Left kidney (tissue), 8 donors: ENCODE measurements at places on chromosomes 7 and 10.

DNA sequence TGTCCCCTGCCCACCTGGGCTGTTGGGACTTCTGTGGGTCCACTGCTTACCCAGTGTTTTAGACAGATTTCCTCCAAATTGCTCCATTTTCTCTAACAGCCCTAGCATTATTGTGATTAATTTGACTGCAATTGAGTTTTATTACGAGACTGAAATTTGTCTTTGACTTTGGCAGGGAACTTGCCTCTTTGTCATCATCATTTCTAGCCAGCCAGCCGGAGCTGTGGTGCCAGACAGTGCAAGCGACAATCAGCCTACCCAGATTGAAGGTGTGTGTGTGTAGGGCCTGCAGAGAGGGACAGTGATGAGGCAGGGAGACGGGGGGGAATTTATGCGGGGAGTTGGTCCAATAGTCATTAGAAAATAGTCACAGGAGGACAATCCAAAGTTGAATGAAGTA is 743.0 kb downstream of the NRG3 start:
- DNase-seq: no peak

GRCh38 chr7:44893710-44894234 is 8.4 kb upstream of the PURB start:
- DNase-seq: no peak

DNA sequence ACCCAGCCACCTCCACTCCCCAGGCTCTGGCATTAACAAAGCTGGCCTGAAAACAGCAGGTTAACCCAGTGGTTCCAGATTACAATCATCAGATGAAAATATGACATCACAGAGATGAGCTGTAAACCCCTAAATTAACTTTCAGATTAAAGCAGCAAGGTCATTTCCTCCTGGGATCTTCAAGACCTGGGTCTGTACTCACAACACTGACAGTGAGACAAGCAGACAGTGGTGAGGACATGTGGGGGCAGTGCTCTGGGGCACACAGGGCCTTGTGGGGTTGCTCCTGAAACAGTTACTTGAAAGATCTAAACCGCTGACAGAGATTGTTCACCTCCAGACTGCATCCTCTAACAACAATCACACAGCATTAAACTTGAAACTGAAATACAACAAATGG is 134.1 kb downstream of the ZNF438 start:
- no peak for DNase-seq

- DNase-seq: no peak
These were observed 1.3 kb downstream of the IFIT2 start for GRCh38 chr10:89303161-89303560.

GRCh38 chr10:17101257-17101909 is 28.2 kb downstream of the CUBN start:
- no peak for DNase-seq

DNA sequence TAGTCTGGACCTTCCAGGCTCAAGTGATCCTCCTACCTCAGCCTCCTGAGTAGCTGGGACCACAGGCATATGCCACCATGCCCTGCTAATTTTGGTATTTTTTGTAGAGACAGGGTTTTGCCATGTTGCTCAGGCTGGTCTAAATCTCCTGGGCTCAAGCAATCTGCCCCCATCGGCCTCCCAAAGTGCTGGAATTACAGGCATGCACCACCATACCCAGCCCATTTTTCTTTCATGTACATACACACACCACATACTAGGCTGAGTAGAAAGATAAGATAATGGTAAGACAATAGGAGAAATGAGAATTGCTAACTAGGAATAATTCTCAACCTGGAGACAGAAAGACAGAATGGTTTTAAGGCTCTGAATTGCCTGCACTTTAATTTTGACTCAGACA is 83.8 kb downstream of the CPEB3 start:
- no peak for DNase-seq

DNA sequence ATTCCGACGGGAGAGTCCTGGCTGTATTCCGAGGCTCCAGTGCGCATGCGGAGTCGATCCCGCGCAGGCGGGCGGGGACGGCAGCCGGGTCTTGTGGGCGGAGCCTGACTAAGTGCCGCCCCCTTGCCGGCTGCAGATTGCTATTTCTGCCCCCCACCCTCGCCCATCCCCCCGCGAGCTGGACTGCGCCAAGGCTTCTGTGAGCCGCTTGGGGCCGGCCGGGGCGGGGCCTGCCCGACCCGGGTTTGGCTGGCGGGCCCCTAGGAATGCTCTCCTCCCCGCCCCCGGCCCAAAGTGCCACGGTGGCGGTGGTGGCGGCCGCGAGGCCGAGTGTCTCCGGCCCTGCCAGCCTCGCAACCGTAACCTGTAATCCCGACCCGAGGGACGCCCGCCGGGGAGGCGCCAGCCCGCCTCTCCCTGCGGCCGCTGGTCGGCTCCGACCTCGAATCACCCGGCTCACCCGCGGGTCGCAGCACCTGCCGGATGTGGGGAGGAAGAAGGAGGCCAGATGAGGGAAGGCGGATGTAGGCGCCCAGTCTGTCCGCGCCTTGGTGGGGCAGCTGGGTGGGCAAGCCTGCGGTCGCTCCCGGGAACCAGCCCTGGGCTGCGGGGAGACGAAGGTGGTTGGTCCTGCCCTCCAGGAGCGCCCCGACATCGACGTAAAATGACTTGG is 702 bp upstream of the KAZALD1 start:
- DNase-seq: peak; percentile 93

GRCh38 chr7:44638611-44639557 is 32.5 kb downstream of the OGDH start:
- DNase-seq: no peak

DNA sequence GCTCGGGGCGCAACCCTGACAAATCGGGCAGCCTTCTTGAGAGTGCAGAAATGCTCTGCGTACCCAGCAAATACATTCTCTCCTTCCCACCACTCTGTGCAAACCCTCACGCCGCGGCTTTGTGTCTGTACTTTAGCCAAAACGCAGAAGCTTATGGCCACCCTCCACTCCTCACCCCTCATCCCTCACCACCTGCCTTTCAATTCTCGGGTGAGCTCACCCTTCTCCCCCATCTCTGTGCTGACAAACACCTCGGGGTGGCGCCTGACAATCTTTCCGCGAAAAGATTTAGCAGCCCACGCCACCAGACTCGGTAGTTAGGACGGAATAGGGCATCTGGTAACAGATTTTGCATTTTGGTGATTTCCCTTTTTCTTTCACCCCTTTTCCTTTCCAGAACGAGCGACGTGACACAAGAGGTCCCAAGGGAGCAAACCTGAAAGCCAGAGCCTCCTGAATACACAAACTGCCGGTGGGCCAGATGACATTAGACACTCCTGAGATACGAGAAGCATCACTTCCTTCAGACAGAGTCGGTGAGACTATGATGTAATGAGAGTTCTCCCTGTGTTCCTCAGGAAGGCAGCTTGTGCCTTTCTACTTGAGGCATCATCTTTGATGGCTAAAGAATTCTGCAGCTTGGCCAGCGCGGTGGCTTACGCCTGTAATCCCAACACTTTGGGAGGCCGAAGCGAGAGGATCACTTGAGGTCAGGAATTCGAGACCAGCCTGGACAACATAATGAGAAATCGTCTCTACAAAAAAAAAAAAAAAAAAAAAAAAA is 671 bp upstream of the ATAD1 start:
- DNase-seq: peak; percentile 29

DNA sequence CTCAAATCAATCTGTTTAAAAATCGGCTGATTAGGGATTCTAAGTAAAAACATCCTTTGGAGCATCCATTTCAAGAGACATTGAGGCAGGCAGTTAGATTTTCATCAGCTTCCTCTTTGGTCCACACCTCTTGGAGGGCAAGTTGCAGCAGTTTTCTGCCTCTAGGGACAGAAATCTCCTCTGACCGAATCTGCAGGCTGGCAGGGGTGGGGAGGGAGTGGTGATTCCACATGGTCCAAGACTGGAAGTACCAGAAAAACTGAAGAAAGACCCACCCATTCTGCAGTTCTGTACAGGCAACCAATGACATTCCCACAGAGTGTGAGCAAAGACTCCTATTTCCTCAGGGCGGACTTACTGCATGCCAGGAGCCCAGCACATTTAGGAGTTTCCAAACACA is 29.0 kb downstream of the FGFBP3 start:
- no peak for DNase-seq

DNA sequence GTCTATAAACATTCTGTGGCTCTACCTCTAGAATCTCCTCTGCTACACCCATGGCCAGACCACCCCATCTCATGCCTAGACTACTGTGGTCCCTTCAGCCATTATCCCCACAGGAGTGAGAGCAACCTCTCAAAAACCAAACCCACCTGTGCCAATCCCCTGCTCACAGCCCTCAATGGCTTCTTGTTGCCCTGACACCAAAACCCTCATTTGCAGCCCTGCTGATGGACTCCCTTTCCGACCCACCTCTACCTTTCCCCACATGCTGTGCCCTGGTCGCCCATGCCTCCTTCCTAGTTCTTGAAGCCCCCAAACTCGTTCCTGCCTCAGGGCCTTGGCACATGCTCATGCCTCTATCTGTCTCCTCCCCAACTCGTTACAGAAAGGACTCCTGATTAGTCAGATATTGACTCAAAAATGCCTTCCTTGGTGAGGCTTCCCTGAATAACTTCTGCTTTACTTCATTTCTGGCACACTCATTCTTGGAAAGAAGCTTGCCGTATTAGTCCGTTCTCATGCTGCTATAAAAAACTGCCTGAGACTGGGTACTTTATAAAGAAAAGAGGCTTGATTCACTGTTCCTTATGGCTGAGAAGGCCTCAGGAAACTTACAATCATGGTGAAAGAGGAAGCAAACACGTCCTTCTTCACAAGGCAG is 104.2 kb downstream of the TEX36 start:
- DNase-seq: no peak

- DNase-seq: no peak
These were observed 17.5 kb downstream of the ZNF862 start for GRCh38 chr7:149855361-149856305.

GRCh38 chr10:83984256-83984640 is 155.1 kb upstream of the GHITM start:
- no peak for DNase-seq

- DNase-seq: no peak
These were observed 545.7 kb downstream of the GATA3 start for GRCh38 chr10:8600192-8600591.

- no peak for DNase-seq
These were observed 165.8 kb downstream of the CCSER2 start for GRCh38 chr10:84493951-84494848.

DNA sequence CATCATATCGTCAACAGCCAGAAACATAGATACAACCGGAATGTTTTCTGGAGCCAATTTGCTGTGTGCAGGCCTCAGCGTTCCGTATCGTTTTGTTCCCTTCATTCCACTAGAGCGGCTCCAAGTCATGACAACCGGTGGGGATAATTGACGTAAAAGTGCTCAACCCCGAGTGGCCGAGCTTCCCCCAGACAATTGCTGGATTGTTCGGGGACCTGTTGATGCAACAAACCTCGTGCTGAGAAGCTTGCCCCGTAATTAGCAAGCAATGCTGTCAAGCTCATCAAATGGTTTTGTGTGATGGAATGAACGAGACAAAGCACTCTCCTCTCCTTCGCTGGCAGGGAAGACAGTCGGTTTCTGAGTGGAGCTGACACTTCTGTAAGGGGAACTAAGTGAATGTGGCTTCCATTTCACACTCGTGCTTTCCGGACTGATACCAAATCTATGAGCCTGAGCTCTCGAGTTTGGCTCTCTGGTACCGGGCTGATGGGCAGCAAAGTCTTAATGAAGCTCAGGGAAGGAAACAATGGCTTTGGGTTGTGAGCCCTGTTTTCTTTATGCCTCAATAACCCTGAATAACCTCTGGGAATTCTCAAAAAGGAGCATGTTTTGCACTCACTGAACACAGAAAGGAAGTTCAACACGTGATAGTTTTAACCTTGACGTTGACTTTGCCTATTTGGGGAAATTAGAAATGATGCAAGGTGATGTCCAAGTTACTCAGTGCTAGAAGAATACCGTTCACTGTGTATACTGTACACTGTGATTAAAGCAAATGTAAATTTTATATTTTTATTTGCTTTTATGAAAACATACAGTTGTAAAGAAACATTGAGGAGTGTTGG is 220.5 kb downstream of the BAMBI start:
- DNase-seq: no peak

DNA sequence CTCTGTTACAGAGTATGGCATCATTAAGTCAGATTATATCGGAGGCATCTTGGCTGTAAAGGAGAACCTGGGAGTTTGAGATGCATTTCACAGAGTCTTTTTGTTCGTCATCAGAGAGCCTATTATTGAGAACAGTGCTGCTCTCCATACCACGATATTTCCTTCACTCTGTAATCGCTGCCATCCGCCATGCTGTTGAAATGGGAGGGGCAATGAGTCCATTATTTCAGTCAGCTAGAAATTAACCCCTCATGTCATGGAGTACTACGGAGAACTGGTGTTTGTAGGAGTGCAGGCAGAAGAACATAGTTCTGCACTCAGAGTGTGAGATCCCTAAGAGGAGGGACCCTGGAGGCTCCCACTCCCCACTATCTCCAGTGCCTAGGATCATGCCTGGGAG is 59.2 kb downstream of the SLC16A12 start:
- no peak for DNase-seq

DNA sequence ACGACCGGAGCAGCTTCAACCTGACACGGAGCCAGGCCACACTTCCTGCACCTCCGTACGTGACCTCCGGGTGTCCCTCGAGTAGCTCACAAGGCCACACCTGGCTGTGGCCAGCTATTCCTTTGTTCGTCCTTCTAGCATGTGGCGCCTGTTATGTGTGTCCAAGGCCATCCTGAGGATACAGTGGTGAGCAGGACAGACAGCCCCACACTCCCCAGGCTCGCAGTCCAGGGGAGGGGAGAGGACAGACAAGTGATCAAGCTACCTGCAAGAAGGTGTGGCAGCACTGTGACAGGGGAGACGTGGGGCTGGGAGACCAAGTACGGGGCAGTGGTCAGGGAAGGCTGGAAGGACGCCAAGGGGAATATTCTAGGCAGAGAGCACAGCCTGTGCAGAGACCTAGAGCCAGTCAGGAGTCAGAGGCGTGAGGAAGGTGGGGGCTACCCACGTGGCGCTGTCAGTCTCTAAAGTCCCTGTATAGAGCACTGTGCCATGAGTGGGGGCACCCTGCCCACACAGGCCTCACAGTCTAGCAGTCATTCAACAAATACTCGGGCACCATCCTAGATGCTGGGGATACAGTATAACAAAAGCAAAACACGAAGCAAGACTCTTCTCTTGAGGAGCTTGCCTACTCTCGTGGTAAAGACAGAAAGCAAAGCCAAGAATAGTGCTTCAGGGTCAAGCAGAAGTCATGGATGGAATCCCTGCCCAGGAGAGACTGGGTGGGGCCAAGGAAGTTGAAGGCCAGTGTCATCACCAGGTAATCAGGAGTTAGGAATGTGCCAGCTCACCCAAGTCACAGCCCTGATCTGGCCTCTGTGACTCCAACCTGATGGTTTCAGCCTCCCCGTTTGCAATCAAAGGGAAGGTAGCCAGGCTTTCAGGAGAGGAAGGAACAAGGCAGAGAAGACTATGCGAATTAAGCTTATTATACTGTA is 58.6 kb downstream of the PROSER2 start:
- DNase-seq: no peak

- no peak for DNase-seq
These were observed 44.8 kb downstream of the PRPF18 start for GRCh38 chr10:13631594-13631993.

DNA sequence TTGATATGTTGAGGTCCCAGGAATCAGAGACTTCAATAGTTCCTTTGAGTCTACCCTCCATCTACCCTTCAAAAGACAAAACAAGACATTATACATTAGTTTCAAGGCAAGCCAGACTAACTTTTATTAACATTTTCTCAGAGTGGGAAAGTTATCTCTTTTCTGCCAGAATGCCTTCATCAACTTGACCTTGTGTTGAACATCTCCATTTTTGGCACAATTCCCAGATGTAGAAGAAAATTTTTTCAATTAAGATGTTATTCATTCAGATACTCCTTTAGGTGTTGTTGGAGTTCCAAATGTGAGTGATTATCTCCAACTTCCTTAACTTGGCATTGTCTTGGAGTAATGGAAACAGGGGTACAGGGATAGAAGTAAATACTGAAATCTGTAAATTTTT is 59.1 kb downstream of the NRF1 start:
- DNase-seq: no peak
